Dorsolateral prefrontal cortex (tissue), 122 donors: ENCODE measurements at places on chromosomes 3 and 15. TPM values are rescaled to one million over a fixed set of nuclear protein-coding genes. Genes with fewer than 3 reads are reported as not detected.

- no peak for DNase-seq
Measured at GRCh38 chr3:162525771-162526170, 1029.2 kb downstream of the OTOL1 start.

GRCh38 chr3:27571345-27571744 lies 87.2 kb upstream of the SLC4A7 start:
- no peak for DNase-seq

DNA sequence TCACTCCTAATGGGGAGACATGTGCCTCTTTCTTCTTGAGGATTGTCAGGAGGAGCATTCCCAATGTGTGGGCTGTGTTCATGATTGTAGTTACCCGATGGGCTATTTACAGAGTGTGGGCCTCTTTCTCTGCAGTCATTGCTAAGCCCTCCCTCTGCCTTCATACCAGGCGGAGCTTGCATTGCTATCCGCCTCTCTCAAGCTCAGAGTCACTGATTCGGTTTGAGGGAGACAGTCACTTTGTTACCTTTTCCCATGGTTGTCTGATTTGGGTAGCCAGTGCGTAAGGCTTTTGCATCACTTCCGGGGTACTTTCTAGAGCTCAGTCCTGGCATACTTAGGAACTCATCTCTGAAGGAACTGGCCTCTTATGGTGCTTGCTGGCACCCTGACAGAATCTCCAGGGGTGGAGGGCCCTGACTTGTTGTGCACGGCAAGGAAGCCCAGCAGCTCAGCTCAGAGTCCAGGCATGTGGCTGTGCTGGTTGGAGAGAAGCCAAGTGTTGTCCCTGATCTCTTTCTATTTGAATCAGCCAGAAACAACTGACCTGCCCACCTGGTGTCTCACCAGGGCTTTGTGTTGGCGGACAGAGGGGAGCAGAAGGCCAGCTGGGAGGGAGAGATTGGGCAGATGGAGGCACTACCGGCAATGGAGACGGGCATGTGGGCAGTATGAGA lies 79.8 kb downstream of the EPHB1 start:
- DNase-seq: no peak

DNA sequence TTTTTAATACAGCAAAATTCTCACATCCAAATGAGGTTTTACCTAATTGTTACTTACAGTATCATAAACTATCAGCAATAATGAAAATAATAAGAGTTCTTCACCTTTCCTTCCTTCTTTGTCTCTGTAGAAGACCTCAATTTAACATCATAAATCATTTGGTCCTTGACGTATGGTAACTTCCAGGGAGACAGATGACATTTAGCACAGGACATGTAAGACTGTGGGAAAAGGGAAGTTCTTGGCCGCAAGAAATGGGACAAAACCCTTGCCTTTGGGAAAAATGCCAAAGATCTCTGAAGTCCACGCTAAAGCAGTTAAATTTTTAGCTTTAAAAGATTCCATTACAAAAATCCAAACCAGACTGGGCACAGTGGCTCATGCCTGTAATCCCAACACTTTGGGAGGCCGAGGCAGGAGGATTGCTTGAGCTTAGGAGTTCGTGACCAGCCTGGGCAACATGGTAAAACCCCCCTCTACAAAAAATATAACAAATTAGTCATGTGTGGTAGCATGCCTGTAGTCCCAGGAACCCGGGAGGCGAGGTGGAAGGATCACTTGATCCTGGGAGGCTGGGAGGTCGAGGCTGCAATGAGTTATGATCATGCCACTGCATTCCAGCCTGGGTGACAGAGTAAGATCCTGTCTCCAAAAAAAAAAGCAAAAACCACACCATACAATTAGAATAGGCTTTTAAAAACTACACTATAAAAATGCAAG lies 8.8 kb downstream of the PTPN9 start:
- no peak for DNase-seq

DNA sequence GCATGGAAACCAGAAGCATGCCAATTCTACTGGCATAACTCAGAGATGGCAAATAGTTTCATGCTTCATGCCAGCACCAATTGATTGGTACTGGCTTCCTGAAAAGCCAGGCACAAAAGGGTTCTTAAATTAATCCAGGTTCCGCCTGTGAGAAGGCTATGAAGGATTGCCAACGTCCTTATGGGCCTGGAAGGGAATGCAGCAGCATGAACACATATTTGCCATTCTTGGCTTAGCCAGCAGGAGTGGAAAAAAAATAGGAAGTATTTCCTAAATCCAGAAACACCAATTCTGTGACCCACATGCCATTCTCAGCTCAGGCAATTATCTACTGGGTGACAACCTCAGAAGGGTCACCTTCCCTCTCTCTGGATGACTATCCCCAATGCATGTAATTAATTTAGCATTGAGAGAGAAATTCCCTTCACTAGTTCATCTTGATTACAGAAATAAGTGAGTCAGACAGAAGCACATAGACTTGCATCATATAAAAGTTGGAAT lies 36.0 kb downstream of the ADAMTS9 start:
- DNase-seq: no peak

FGF7 gene
- 0.76 TPM for total RNA-seq
